ENCODE measurements at places on chromosomes 12 and 14.
A peak's percentile ranks its signal among the peaks of the same experiment; 100 is the strongest.

- no peak for DNase-seq
Measured at GRCh38 chr14:50823762-50824636, 7.0 kb downstream of the NIN start.

- DNase-seq = no peak
Measured at GRCh38 chr12:52370926-52371608, 3.8 kb upstream of the KRT85 start.

GRCh38 chr12:22228022-22228875, 106.3 kb downstream of the ST8SIA1 start:
- no peak for DNase-seq

- peak; percentile 9 for DNase-seq
Measured at GRCh38 chr12:119989361-119989730, 310 bp downstream of the BICDL1 start.

GRCh38 chr14:102239231-102239630, 65.7 kb downstream of the MOK start:
- no peak for DNase-seq

DNA sequence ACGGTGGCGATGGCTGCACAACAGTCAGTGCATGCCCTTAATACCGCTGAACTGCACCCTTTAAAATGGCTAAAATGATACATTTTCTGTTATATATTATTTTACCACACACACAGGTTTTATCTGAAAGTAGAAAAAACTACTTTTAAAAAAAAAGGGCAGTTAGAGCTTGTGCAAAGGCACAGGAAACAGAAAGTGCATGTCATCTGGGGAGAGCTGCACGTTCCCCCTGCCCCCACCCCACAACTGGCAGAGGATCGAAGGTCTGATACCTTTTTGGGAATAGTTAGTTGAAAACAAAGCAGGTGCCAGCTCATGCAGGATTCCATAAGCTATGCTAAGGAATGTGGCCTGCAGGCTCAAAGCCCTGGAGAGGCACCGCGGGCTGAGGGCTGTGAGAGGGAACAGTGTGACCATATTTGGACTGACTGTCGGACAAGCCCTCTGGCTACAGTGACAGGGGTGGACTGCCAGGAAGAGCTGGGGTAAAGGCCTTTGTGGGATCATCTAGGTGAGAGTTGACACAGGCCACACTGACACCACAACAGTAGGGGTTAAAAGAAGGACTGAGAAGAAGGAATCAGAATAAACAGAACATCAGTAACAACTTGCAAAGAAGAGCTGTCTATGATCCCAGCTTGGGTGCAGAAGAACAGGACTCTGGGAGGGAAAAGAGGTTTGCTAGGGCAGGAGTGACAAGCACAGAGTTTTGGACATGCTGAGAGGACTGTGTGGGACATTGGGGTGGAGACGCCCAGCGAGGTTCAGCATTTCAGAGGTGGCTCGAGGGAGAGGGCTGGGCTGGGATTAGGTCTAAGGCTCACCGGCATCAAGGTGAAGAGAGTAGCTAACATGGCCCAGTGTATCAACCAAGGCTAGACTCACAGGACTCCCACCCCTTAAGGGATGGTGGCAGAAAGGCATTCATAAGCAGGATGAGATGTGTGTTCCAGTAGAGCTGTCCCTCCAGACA, 54.6 kb downstream of the ACTN1 start:
- no peak for DNase-seq

- no peak for DNase-seq
Measured at GRCh38 chr12:62205346-62205745, 54.9 kb upstream of the USP15 start.

- DNase-seq = peak; percentile 53
Measured at GRCh38 chr12:94147991-94148738, at the start of gene PLXNC1. PLXNC1 (plus strand) TSS chr12:94148577; CDS start chr12:94148972, 395 bp downstream.

All from stimulated activated CD4-positive, alpha-beta T cell treated with anti-CD3 and anti-CD28 coated beads, Interleukin-15, amount 100 ng/mL, for 1 hour (primary cell).